Fibroblast of the aortic adventitia (primary cell): ENCODE measurements at places on chromosomes 16 and 17. TPM values are rescaled to one million over a fixed set of nuclear protein-coding genes. Genes with fewer than 3 reads are reported as not detected.

Gene DHRS7C
- total RNA-seq = not detected in 2 replicates

Gene ITGAD
- not detected in 2 replicates for total RNA-seq

Gene SP2
- total RNA-seq = 0.08 and 3.7 TPM in 2 replicates

Gene NLRC3
- not detected in 2 replicates for total RNA-seq

Gene PRR11
- total RNA-seq = 2.8 and 64.7 TPM in 2 replicates

Gene ZP2
- not detected in 2 replicates for total RNA-seq

Gene CSH2
- total RNA-seq = not detected in 2 replicates

Gene IRF8
- not detected in 2 replicates for total RNA-seq

Gene ABI3
- 0.18 TPM in 1 of 2 replicates, not detected in the other for total RNA-seq

Gene AANAT
- not detected in 2 replicates for total RNA-seq

Gene TVP23A
- not detected in 2 replicates for total RNA-seq

Gene GRAP
- total RNA-seq = under 0.01 TPM in 1 of 2 replicates, not detected in the other

Gene TBX4
- 0.16 TPM in 1 of 2 replicates, not detected in the other for total RNA-seq

Gene LITAFD
- total RNA-seq = not detected in 2 replicates

Gene RGS9
- total RNA-seq = 2.5 and 3.0 TPM in 2 replicates

Gene SCGB1C2
- total RNA-seq = not detected in 2 replicates

Gene TBC1D3C
- not detected in 2 replicates for total RNA-seq

Gene BRIP1
- 2.0 and 20.9 TPM in 2 replicates for total RNA-seq

Gene WDR59
- total RNA-seq = 21.7 and 22.4 TPM in 2 replicates

Gene GPR179
- under 0.01 TPM in 2 replicates for total RNA-seq

Gene FN3K
- 0.74 and 2.8 TPM in 2 replicates for total RNA-seq

Gene CCNF
- total RNA-seq = 2.2 and 21.1 TPM in 2 replicates

Gene METTL23
- 17.9 and 29.1 TPM in 2 replicates for total RNA-seq

Gene SHISA9
- total RNA-seq = not detected in 2 replicates

Gene CDK5R1
- 0.49 and 1.4 TPM in 2 replicates for total RNA-seq

Gene BIRC5
- 0.57 and 31.8 TPM in 2 replicates for total RNA-seq

Gene CACNG1
- not detected in 2 replicates for total RNA-seq

Gene MYOCD
- total RNA-seq = 0.16 and 0.18 TPM in 2 replicates

Gene KRT9
- total RNA-seq = not detected in 2 replicates

Gene TEKT1
- total RNA-seq = not detected in 2 replicates

Gene PDPR
- 25.7 and 70.1 TPM in 2 replicates for total RNA-seq

Gene NPW
- 0.45 TPM in 1 of 2 replicates, not detected in the other for total RNA-seq

Gene ZNF597
- 2.5 and 2.8 TPM in 2 replicates for total RNA-seq

Gene BICDL2
- total RNA-seq = not detected in 2 replicates

Gene POLR3K
- total RNA-seq = 5.1 and 6.1 TPM in 2 replicates

Gene VTN
- 0.09 and 0.82 TPM in 2 replicates for total RNA-seq

Gene KRTAP3-2
- not detected in 2 replicates for total RNA-seq

Gene WNK4
- total RNA-seq = 0.45 and 3.5 TPM in 2 replicates

Gene SSTR5
- not detected in 2 replicates for total RNA-seq

Gene RNF157
- 0.08 and 0.18 TPM in 2 replicates for total RNA-seq

Gene ALOX15B
- total RNA-seq = 0.57 TPM in 1 of 2 replicates, not detected in the other
